ENCODE measurements at places on chromosomes 4 and X. TPM values are rescaled to one million over a fixed set of nuclear protein-coding genes. Genes with fewer than 3 reads are reported as not detected.

DNA sequence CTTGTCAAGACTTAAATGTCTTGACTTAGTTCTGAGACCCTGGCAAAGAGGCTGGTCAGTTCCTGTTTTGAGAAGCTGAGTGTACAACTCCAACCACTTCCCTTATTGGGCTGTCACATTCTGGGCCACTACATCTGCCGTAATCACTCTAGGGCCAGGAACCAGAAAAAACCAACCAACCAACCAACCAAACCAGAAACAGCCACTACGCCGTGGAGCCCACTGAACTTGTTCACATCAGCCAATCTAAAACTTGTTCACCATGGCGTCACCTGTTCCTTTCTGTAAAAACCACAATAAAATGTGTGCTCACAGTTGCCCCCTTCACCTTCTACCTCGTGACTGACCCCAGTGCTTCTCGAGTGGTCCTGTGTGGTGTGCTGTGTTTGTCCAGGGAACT is 107.3 kb downstream of the JADE1 start:
- H3K4me1 ChIP-seq, result no peaks in the 10 kb centered on the region
- no peaks in the 10 kb centered on the region for H3K36me3 ChIP-seq
- no peaks in the 10 kb centered on the region for H3K27me3 ChIP-seq
- no peak overlapping the region for H3K27ac ChIP-seq

The TMEM144 gene
- total RNA-seq, result 3.4 TPM

DNA sequence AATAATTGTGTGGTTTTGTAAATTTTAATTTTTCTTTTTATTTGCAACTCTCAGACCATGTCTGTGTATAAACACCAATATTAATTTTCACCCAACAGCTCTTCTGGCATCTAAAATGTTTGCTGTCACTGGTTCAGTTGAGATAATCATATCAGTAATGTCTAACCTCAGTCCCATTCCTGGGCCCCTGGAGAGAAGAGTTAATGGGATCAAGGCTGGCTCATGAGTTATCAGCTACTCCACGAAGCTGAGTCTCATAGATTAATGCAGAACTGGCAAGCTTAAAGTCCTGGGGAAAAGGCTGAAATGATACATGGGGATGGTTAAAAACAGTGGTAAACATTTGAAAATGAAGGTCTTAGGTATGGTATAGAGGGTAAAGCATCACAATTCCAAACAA is 28.4 kb upstream of the TSPAN5 start:
- H3K27ac ChIP-seq, result no peak overlapping the region
- H3K4me1 ChIP-seq, result no peaks in the 10 kb centered on the region
- H3K4me3 ChIP-seq, result no peak overlapping the region
- no peaks in the 10 kb centered on the region for H3K27me3 ChIP-seq

The SMR3B gene
- total RNA-seq, result not detected

GRCh38 chr4:2745981-2746806 is 9.9 kb downstream of the TNIP2 start:
- peaks cover 58% of the 10 kb centered on the region for H3K36me3 ChIP-seq
- H3K4me3 ChIP-seq, result no peak overlapping the region
- H3K27ac ChIP-seq, result no peak overlapping the region

- DNase-seq, result no peak
- H3K4me3 ChIP-seq, result no peak overlapping the region
- H3K4me1 ChIP-seq, result no peaks in the 10 kb centered on the region
- H3K36me3 ChIP-seq, result no peaks in the 10 kb centered on the region
Observed at GRCh38 chrX:27840881-27841280, 33.1 kb downstream of the MAGEB10 start.

DNA sequence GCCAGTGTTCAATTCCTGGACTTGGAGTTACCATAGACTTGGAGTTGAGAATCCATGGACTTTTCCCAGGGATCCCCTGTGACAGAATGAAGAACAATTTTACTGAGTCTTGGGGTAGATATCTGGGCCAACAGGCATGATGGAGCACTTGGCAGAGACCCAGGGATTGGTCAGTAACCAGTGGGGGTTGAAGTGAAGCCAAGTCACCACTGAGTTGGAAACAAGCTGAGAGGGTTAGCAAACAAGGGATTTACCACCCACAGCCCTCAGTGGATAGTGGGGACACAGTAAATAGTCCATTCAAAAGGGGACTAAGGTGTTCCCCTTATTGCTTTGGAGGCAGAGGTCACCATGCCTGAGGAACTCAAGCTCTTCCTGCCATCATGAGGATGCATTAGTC is 281.7 kb downstream of the PPP1R2C start:
- no peaks in the 10 kb centered on the region for H3K27me3 ChIP-seq
- no peak overlapping the region for H3K27ac ChIP-seq
- no peak for DNase-seq
- H3K4me3 ChIP-seq, result no peak overlapping the region

GRCh38 chr4:72076562-72076961 is 44.8 kb downstream of the NPFFR2 start:
- no peaks in the 10 kb centered on the region for H3K27me3 ChIP-seq
- no peak for DNase-seq
- no peaks in the 10 kb centered on the region for H3K36me3 ChIP-seq
- no peaks in the 10 kb centered on the region for H3K4me1 ChIP-seq

DNA sequence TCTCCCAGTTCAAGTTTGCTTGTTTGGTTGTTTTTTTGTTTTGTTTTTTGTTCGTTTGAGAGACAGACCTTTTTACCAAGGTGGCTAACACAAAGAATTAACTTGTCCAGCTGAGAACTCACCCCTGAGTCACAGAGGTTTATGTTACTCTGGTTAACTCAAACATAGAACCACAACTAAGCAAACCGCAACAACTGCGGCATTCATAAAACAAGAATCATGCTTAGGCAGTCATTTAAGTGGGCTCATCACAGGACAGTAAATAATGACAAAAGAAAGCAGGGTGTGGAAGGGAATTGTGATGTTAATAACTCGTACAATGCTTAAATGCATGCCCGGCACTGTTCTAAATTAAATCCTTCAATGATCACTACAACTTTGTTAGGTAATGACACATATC is 24.7 kb upstream of the IL13RA1 start:
- H3K36me3 ChIP-seq, result peaks cover 8% of the 10 kb centered on the region
- 0 out of 2 replicates have a peak, but pooled peaks cover 2% of the 10 kb centered on the region for H3K4me1 ChIP-seq
- no peak overlapping the region for H3K27ac ChIP-seq
- no peak for DNase-seq

- H3K4me1 ChIP-seq, result peaks cover 3% of the 10 kb centered on the region
- H3K27me3 ChIP-seq, result no peaks in the 10 kb centered on the region
- no peak for DNase-seq
- H3K4me3 ChIP-seq, result no peak overlapping the region
- H3K36me3 ChIP-seq, result peaks cover 14% of the 10 kb centered on the region
Observed at GRCh38 chrX:97895751-97896150, 1012.0 kb downstream of the RPA4 start.

DNA sequence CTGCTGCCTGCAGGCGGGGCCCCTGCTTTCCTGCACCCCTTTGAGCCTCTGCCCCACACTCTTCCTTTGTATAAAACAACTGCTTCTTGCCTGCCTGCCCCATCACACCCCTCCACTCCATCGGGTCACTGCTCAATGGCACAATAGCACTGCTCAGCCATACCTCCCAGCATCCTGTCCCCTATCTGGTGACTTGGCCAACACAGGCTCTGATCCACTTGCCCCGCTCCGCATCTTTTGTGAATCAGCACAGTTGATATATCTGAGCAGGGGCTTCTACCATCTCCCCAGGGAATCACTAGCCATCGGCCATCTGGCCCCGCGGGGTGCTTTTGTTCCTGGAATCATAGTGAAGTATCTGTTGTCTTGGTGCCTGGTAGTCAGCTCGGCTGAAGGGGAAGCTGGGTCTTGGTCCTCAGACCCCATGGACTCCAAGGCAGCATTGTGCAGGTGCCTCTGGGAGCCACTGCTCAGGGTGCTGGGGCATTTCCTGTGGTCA is 45.3 kb downstream of the MAP7D3 start:
- H3K4me3 ChIP-seq, result no peak overlapping the region
- no peak overlapping the region for H3K27ac ChIP-seq
- DNase-seq, result no peak
- H3K36me3 ChIP-seq, result peaks cover 17% of the 10 kb centered on the region

The GAGE12E gene
- total RNA-seq, result not detected

The TMLHE gene
- total RNA-seq, result 14.2 TPM

GRCh38 chr4:40684404-40684803 is 54.7 kb upstream of the RBM47 start:
- DNase-seq, result no peak
- H3K4me1 ChIP-seq, result no peaks in the 10 kb centered on the region
- no peaks in the 10 kb centered on the region for H3K27me3 ChIP-seq
- H3K27ac ChIP-seq, result no peak overlapping the region

The ZCCHC18 gene
- 1.8 TPM for total RNA-seq

- no peak overlapping the region for H3K27ac ChIP-seq
- H3K4me3 ChIP-seq, result no peak overlapping the region
- no peak for DNase-seq
- peaks cover 4% of the 10 kb centered on the region for H3K4me1 ChIP-seq
Observed at GRCh38 chr4:152257601-152258066, 278.3 kb downstream of the FBXW7 start.

GRCh38 chr4:22508376-22508775 is 7.5 kb downstream of the ADGRA3 start:
- H3K27me3 ChIP-seq, result no peaks in the 10 kb centered on the region
- H3K4me3 ChIP-seq, result no peak overlapping the region
- H3K36me3 ChIP-seq, result peaks cover 18% of the 10 kb centered on the region
- H3K4me1 ChIP-seq, result peaks cover 19% of the 10 kb centered on the region
- no peak overlapping the region for H3K27ac ChIP-seq

DNA sequence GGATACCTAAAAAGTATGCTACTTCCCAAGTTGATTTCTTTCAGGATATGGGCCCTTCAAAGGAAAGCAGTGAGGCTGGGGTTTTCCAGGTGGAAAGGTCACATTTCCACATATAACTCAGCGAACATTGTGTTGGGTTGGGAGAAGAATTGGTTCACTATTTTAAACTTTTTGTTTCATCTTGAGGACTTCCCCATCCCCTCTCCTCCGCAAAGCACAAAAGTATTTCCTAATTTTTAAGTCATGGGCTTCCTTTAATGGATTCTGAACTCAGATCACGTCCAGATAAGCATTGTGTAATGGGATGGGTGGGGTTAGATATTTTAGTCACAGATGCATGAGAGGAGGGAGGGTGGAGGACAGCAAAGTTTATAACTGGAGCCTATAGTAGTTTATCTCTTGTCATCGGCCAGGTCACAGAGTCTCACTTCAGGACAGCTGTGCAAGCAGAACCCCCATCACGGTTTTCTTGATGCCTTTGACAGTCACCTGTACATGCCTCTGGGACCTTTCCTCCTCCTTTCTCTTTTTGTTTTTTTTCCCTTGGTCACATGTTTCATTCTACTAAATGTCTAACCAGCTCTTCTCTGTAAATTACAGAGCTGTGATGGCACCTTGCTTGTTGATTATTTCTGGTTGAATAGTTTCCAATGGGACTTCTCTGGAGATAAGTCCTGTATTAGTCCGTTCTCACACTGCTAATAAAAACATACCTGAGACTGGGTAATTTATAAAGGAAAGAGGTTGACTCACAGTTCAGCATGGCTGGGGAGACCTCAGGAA is 115.4 kb downstream of the PTTG2 start:
- DNase-seq, result no peak
- no peak overlapping the region for H3K27ac ChIP-seq
- no peak overlapping the region for H3K4me3 ChIP-seq
- H3K27me3 ChIP-seq, result no peaks in the 10 kb centered on the region

DNA sequence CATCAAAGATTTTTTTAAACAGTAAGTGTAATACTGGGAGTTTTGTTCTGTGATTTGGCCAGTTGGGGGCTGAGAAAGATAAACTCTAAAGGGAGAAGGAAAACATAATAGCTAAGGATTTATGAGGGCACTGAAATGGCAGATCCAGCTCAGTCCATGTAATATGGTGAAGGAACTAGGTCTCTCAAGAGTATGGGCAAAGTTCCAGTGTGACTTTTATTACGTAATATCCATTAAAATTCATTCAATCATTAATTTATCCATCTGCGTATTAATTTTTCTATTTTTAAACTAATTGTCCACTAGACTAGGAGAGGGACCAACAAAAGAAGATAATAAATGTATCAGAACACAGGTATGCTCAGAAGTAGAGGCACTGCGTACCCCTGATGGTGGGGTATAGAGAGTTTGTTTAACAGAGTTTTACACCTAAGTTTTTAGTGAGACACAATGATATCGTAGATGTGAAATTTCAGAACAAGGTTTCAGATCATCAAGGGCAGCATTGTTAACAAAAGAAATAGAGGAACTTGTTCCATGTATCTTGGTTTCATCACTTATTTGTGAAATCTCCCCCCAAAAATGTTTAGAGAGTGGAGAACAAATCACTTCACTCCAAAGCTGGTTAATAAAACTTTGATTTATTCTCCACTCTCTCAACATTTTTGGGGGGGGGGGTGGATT is 351.1 kb downstream of the GRXCR1 start:
- H3K27ac ChIP-seq, result no peak overlapping the region
- H3K27me3 ChIP-seq, result no peaks in the 10 kb centered on the region
- no peaks in the 10 kb centered on the region for H3K36me3 ChIP-seq
- H3K4me3 ChIP-seq, result no peak overlapping the region
- H3K4me1 ChIP-seq, result no peaks in the 10 kb centered on the region
- no peak for DNase-seq

The FGD1 gene
- 19.2 TPM for total RNA-seq

All from H9 (cell line).